ENCODE measurements at places on chromosomes 5 and 9.

DNA sequence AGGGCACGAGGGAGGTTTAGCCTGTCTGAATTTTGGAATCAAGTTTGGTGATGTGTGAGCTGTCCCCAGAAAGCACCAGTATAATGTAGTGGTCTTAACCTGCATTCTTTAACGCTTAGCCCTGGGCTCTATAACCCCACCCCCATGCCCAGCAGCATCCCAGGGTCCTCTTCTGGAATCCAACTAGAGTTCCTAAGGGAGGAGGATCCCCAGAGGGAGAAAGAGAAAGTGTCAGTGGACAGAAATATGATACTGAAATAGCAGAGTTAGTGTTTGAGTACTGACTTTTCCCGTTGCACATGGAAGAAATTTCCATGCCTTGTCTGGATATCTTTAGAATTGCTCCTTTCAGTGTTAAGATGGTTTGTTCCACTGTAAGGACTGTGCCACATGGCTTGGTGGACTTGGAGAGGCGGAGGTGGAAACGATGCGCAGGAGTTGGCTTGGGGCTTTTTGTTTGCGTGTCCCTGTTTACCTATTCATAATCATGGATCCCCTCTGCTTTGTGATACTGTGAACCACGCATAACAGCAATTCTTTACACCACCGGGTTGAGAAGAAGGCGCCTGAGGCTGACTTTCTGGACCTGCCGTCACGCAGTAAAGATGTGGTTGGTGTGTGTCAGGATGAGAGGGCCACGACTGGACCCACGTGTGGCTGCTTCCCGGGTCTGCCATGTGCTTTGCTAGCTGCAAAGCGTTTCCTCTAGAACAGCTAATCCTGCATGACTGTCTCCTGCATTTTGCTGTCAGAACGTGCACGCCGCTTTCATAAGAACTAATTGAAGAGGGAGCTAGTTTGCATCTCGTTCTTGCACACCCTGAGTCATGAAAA lies 142.3 kb downstream of the SMARCA2 start:
- DNase-seq = no peak

GRCh38 chr9:23659346-23660006 lies 166.6 kb downstream of the ELAVL2 start:
- no peak for DNase-seq

DNA sequence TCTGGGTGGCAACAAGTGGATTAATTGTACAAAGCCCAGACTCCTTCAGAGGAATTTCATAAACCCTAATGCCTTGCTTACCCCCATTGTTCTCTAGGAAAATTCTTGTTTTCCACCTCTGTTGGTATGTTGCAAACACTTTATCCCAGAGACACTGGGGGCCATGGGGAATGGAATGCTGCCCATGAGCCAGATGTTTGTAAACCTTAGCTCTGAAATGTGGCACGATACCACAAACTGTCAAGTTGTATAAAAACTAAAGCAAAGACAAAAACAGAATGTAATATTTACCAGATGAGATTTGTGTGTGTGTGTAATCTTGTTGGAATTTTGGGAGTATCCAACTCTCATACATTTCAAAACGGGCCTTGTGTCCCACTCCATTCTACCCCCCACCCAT lies 465.0 kb downstream of the EBF1 start:
- DNase-seq = peak; percentile 71

- no peak for DNase-seq
These were observed 46.1 kb downstream of the STK10 start for GRCh38 chr5:172141949-172142319.

GRCh38 chr5:179138568-179138925 lies 78.4 kb downstream of the ZNF354C start:
- DNase-seq = no peak

DNA sequence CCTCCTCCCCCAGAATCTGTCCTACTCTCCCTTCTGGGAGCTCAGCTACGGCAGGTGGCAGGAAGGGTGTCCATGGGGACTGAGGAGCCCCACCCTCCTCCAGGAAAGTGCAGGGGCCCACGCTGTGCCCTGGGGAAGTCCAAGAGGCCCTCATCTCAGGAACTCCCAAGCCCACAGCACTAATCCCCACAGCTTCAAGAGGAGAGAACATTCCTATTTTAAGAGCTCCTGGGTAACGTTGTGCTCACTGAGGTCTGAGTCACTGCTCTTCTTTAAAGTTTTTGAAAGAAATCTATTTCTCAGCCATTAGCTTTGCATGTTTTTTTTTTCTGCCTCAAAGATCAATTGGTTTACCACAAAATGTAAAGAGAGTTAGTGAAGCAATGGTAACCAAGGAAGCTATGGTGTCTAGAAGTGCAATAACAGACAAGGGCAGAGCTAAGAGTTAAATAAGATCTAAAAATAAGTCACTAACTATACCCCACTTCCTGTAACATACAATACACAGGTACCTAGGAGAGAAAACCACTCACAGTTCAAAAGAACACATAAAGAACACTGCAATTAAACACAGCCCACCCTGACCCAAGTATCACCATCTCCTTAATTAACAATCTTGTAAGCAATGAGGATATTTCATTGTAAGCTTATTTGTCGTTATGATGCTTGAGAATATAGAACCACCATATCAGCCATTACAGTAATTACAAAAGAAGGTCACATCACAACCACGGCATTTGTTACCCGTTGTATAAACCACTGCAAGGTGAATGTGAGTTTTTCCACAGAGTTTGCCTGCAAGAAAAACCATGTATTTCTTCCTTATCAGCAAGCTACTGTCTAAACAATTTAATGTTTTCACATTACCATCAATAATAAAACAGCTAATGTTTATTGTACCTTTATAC lies 382.3 kb upstream of the SLC30A5 start:
- DNase-seq = no peak

DNA sequence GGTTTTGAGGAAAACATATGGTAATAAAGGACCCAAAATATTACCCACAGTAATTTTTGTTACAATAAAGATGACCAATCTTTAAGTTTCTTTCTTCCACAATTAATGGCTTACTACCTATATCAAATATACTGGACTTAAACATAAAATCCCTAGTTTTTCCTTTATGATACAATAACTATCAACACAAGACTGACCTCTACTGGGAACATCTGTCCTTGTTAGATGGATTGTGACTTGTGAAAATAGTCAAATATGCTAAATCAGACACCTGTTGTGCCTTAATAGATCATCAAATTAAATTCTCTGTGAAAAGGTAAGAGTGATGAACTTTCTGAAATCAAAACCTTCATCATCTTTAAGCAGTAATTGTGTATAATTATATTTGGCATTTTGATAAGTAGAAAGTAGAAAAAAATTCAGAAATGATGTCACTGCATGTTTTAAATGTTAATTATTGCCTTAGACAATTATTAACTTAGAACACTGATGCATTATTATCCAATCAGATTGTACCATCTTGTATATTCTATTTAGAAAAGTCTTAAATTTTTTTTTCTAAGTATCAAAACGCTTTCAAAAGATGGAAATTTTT lies 113.6 kb downstream of the DEPDC1B start:
- no peak for DNase-seq

DNA sequence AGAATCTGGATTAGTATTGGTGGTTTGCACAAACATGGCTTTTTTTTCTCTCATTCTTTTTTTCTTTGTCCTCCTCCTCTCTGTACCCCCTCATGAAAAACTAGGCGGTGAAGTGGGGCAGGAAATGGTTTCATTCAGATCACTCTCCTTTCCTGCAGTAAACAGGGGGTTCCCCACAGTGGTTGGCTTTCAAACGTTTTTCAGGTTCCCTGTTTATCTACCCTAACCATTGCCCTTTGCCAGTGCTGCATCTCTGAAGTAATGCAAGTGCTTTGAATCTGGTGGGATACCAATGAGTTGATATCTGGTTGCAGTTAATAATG lies 29.8 kb downstream of the NR4A3 start:
- no peak for DNase-seq

DNA sequence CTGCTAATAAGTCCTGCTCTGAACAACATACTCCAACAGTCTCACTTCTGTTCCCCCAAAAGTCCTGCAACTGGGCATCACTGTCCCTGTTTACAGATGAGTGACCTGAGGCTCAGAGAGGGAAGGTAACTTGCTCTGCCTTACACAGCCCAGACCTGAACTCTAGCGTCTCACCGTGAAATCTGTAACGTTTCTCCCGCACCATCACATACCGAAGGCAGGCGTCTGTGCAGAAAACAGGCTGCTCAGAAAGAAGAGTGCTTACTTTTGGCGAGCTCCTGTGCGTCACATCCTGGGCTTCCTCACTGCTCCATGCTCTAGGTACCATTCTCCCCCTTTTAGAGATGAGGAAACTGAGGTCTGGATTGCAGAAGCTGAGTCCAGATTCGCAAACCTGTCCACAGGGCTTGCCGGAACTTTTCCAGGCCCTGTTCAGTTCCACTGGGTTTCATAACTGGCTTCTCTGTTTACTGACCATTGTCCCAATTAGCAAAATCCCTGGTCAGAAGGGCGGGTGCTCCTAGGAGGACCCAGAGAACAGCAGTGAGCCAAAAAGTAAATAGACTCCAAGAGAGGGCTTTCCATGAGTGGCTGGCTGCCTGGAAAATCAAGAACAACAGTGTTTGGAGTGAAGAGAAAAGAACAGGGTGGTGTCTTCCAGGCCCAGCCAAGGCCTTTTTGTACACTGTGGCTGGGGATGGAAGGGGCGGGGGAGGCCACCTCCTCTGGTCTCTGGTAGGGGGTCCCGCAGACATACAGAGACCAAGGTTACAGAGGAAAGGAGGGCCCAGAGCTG lies 27.1 kb downstream of the GSN start:
- DNase-seq = no peak

DNA sequence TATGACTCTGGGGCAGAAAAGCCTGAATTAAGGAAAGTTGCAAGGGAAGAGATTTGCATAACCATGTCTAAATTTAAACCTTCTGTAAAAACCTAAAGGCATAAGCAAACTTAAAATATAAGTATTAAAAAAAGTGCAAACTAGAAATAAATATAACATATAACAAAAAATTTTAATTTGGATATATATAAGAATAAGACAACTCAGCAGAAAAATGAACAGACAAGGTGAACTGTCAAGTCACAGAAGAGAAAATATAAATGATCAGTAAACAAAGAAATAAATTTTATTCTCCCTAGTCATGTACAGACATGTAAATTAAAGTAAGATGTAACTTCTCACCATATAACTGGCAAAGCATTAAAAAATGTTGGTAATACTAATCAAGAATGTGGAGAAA lies 37.0 kb downstream of the C5orf22 start:
- DNase-seq = no peak

DNA sequence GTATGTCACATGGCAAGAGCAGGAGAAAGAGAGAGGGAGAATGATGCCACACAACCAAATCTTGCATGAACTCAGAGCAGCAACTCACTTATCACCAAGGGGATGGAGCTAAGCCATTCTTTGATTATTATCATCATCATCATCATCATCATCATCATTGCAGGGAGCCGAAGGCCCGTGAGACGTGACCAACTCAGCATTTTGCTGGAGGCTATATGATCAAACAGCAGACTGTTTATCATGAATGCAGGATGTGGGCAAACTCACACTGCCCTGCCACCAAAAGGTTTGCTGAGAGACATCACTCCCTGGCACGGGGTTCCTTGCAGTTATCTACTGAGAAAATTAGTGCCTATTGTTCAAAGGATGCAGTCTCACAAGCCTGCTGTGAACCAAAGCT lies 8.6 kb upstream of the ZNF169 start:
- DNase-seq = no peak

GRCh38 chr5:113197456-113198200 lies 221.0 kb downstream of the DCP2 start:
- no peak for DNase-seq

GRCh38 chr9:3887221-3887653 lies 361.4 kb upstream of the RFX3 start:
- DNase-seq = no peak

- no peak for DNase-seq
These were observed 129.1 kb upstream of the SLC30A5 start for GRCh38 chr5:68964679-68965078.

- DNase-seq = no peak
These were observed 641.0 kb downstream of the DNAH5 start for GRCh38 chr5:13303445-13303844.

DNA sequence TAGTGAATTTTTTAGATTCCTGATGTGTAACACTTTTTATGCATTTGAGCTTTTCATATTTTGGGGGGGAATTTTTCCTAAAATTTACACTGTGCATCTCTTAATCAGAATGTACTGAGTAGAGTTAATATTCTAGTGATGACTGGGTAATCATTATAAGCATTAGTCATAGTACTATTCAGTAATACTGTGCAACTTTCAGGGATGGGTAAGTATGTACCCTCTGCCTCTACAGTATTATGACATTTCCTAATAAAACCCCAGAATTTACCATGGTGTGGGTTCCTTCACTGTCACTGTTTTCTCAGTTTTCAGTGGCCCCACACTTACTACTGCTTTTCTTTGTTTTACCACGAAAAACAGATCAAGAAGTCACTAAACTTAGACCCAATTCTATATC lies 2.8 kb upstream of the CMYA5 start:
- DNase-seq = no peak

- peak; percentile 49 for DNase-seq
These were observed 191.6 kb upstream of the MSX2 start for GRCh38 chr5:174532455-174533453.

- DNase-seq = no peak
These were observed 218.5 kb downstream of the C9orf50 start for GRCh38 chr9:129402371-129402739.

DNA sequence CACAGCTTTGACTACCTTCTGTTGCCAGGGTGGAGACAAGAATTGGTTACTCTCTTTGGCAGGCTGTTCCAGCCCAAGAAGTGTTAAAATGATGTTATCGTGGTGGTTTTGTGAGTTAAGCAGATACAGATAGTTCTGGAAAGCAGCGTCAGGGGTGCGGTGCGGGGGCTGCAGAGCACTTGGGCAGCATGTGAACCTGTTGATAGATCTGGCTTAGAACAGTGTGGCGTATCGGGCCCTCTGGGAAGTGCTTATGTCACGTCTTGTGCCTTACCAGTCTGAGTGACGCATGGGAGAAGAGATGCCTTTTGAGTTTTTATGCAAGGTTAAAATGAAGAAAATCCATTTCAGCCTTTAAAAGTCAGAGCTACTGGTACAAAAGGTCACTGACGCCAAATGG lies 152.5 kb downstream of the PRKACG start:
- no peak for DNase-seq

GRCh38 chr9:128903871-128904620 lies 16.7 kb upstream of the PHYHD1 start:
- DNase-seq = no peak

DNA sequence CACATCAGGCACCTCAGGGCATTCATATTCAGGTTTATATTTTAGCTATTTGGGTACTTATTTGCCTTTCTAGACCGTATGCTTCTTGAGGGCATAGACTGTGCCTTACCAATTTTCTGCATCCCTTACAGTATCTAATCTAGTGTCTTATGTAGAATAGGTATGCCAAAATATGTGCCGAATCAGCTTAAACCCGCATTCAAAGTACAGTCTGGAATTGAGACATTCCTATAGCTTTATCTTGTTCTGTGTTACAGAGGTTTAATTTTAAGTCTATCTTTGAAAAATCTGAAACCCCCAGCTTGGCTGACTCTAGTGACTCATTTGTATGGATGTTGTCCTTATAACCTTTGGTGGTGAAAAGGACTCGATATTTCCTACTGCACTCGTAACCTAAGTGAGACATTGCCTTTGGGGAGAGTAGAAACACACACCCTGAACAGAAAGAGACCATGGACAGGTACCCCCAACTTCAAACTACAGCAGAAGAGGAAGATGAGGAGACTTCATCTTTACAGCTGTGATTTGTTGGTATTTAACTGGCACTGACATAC lies 27.0 kb upstream of the TMOD1 start:
- no peak for DNase-seq

- DNase-seq = no peak
These were observed 31.6 kb downstream of the ACSL6 start for GRCh38 chr5:131979816-131980215.

- peak; percentile 9 for DNase-seq
These were observed 34.9 kb downstream of the SH3GL2 start for GRCh38 chr9:17613758-17614157.

All from GM04504 (cell line).